AG10803 (cell line): ENCODE measurements at places on chromosomes 3 and 15.

DNA sequence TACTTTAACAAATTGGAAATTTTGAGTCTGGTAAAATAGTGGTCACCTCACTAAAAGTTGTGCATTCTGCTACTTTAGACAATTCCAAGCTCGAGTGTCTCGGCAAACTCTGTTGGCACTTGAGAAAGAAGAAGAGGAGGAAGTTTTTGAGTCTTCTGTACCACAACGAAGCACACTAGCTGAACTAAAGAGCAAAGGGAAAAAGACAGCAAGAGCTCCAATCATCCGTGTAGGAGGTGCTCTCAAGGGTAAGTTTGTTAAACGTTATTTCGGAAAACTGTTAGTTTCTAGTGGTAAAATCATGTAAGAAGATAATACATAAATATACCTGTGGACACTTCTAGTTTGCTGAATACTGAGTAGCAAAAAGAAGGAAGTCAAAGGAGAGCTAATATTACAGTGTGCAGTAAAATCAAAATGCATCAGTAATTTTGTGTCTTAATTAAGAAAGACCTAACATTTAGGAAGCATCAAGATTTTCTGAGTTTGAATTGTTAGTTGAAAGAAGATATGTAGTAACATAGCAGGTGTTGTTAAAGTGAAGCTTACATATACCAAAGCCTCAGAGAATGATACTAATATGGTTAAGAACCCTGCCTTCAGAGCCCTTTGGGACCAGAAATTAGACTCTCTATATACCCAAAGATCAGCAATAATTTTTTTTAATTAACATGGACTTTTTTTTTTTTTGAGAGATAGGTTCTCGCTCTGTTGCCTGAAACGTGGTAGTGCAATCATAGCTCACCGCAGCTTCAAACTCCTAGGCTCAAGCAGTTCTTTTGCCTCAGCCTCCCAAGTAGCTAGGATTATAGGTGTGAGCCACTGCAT is 23.0 kb downstream of the BUB1B start:
- no peak for DNase-seq

- DNase-seq: peak; percentile 21
These were observed 579 bp upstream of the UBE3A start for GRCh38 chr15:25439369-25439836.

- no peak for DNase-seq
These were observed 1145.7 kb downstream of the EPHA3 start for GRCh38 chr3:90253131-90253530.

- peak; percentile 49 for DNase-seq
These were observed at the start of gene LYSMD2 for GRCh38 chr15:51737522-51738305. TSS of gene LYSMD2 (minus strand) at chr15:51737655. CDS start at chr15:51737622, 33 bp downstream.

GRCh38 chr3:25548836-25549235 is 115.9 kb downstream of the TOP2B start:
- no peak for DNase-seq

DNA sequence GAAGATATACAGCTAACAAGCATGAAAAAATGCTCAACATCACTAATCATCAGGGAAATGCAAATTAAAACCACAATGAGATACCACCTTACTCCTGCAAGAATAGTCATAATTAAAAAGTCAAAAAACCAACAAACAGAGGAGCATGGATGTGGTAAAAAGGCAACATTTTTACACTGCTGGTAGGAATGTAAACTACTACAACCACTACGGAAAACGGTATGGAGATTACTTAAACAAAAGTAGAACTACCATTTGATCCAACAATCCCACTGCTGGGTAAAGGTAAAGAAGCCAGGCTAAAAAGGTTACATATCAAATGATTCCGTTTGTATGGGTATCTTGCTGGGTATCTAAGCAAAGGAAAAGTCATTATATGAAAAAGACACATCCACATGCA is 53.8 kb downstream of the STAG1 start:
- DNase-seq: no peak

- DNase-seq: no peak
These were observed 219.6 kb downstream of the C3orf38 start for GRCh38 chr3:88369337-88369736.

DNA sequence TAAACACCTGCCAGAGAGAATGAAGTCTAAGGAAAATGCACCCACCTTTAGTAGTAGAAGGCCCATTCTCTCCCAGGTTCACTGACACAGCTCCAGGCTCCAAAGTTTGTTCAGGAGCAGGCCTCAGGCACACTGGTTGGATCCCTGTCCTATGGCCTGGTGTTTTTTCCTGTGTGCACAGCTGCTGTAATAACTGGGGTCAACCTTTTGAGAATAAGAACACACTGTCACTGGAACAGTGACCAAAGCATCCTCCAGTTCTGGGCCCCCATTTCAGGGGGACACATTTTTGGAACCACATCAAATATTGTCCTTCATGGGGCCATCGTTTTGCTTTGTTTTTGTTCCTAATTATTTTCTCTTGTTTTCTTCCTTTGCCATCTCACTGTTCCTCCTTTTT is 95.8 kb downstream of the ARNT2 start:
- no peak for DNase-seq

GRCh38 chr15:64636556-64636955 is 138.8 kb downstream of the RBPMS2 start:
- DNase-seq: no peak

GRCh38 chr3:195870937-195871336 is 37.4 kb downstream of the TNK2 start:
- no peak for DNase-seq

DNA sequence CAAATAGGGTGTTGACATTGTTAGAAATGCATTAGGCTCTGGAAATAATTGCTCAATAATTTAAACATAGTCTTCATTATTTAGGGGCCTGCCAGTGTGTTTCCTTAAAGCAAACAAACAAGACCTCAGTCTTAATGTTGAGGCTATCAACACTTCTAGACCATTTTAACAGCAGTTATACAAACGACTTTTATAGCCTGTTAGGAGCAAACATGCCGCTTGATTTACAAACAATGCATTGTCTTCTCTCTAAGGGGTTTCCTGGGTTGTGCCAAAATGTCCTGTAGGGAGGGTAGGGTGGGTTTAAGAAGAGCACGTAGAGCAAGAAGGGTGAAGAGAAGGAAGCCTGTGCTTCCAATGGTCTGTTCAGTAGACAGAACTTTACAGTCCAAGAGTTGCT is 53.7 kb downstream of the TPRG1 start:
- no peak for DNase-seq

GRCh38 chr15:33100314-33100713 is 94.2 kb downstream of the FMN1 start:
- no peak for DNase-seq

- peak; percentile 84 for DNase-seq
These were observed 137.7 kb downstream of the BBX start for GRCh38 chr3:107660306-107660976.

GRCh38 chr3:184816614-184817013 is 4.6 kb downstream of the VPS8 start:
- DNase-seq: no peak

DNA sequence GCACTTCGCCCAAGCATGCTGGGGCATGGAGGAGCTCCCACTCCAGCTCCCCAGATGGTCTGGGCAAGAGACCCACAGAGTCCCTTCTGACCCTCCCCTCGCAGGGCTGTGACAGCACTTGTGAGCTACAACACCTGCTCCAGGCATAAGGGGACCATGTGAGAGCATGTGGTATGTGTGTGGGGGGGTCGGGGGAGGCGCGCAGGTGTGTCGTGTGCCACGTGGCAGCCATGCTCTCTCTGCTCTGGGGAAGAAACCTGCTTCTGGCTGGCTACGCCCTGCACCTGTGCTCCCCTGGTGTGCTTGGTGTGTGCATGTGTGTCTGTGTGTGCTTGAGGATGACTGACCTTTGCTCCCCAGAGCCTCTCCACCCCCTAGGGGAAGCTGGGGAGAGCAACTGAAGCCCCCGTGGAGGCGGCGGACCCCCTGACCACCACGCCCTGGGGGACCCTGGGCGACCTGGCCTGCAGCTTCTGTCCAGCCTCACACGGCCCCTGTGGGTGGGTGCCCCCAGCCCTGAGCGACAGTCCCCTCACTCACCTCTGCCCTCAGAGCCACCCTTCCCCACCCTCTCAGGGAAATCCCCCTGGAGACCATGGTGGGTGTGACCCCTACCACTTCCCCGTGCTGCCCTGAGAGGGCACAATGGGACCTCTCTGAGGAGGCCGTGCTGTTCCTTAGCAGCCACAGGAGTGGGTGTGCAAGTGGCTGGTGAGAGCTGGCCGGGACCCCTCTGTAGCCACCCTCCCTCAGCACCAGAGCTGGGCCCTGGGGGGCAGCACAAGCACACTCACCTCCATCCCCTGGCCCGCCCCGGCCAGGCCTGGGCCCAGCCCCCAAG is 16.6 kb upstream of the SEC13 start:
- DNase-seq: no peak

GRCh38 chr15:70474471-70475406 is 288.6 kb downstream of the UACA start:
- peak; percentile 94 for DNase-seq

- DNase-seq: peak; percentile 57
These were observed 45.8 kb upstream of the FBXL22 start for GRCh38 chr15:63551400-63551799.

DNA sequence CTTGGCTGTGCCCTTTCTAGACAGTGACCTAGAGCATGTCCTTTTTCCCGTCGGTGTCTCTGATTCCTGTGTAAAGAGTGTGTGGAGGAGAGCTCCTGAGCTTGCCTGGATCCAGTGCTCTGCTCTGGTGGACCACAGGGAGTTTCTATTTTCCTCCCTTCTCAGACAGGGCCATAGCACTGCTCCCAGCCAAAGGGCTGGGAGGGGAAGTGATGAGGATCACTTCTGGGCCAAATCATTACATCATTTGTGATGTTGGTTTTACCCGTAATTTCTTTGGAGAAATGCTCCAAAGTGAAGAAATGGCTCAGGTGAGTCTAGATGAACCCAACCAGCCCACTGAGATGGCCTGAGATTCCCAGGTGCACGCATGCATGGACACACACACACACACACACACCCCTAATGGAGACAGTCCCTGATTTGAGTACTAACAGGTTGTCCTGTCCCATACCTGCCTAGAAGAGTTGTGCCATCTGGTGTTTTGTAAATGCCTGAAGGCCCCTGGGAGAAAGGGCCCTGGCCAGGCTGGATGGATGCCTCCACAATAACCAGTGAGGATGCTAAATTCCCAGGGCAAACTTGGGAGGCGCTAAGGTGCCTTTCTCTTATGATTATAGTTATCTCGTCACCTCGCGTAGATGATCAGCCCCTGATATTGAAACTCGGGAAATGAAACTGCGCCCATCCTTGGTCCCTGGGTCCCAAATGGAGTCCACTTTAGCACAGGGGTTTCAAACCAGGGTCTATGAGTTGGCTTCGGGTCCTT is 86.9 kb downstream of the ASB7 start:
- DNase-seq: no peak

DNA sequence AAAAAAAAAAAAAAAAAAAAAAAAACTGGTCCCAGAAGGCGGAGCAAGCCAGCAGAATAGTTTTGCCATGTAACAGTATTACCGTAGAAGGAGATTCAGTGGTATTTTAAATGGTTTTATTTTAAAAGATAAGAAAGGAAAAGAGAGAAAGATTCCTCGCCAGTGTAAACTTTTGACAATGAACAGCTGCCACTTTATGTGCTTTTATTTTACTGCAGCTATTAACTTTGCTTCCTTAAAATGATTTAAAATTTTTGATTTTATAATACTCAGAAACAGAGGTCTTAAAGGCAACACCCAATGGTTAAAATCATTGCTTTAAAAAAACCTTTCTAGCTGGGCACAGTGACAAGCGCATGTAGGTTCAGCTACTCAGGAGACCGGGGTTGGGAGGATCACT is 46.8 kb downstream of the TMCO5A start:
- no peak for DNase-seq

DNA sequence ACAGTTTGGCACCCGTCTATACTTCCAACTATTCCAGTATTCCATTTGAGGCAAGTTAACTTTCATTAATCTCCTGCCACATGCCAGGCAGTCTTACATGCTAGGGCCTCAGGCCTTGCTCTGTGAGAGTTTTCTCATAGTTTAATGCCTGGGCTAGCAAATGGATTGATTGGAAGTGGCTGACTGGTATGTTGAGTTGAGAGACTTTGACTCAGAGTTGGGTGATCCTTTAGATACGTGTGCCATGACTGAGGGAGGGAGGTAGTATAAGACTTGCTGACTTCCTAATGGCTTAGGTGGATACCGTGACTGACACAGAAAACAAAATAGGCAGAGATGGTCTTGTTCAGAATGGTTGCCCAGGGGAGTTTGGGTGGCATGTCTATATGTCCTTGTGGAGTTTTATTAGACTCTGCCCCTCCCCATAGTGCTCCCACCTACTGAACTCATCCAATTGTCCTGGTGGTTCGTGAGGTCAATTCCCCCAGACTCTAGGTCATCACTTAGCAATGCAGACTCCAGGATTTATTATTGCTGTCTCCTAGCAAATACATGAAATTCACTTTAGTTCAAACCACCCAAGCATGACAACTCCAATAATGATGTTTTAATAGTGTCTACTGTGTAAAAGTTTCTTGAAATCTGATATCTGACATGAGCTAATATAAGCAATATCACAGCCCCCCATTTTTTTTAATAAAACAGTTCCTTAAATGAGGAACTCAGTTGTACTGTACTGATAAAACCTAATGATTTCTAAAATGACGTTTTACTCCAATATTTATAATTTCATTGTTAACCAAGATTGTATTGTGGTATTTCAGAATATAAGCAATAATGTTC is 413.9 kb upstream of the MDFIC2 start:
- no peak for DNase-seq

DNA sequence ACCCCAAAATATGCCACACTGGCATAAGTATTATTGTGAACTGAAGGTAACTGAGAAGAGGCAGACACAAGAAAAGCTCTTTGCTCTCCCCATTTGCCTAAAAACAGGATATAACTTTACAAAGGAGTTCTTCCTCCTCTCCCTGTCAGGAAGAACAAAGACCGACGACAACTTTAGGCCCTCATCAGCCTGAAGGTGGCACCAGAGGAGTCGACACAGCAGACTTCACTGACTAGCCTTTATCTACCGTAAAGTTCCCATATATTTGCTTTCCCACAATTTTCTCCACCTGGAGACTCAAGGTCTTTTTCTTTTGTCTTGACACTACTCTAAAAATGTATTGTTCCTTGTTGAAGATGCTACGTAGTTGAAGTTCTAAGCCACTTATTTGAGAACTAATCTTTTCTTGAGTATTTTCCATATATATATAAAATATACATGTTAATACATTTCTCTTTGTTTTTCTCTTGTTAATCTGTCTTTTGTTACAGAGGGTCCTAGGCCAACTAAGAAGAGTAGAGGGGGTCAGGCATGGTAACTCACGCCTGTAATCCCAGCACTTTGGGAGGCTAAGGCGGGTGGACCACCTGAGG is 16.2 kb upstream of the XIRP1 start:
- DNase-seq: peak; percentile 63

DNA sequence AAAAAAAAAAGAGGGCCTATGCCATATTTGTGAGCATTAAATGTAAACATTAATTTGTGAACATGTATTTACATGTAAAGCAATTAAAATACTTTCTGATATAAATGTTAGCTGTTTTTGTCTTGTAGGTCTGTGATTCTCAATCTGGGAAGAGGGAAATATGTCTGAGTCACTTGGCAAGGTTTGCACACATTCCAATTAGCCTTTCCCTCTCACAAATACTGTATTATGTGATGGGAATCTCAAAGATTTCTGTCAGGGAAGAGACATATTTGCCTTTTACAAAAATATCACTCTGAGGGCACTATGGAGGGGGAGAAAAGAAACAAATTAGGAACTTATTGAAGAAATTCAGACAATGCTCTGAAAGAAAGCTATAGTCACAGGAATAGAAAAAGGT is 483.6 kb downstream of the GBE1 start:
- peak; percentile 31 for DNase-seq
